ENCODE measurements at places on chromosomes 2 and 18.

GRCh38 chr2:176205126-176205525 is 16.7 kb downstream of the HOXD1 start:
- no peak for DNase-seq

DNA sequence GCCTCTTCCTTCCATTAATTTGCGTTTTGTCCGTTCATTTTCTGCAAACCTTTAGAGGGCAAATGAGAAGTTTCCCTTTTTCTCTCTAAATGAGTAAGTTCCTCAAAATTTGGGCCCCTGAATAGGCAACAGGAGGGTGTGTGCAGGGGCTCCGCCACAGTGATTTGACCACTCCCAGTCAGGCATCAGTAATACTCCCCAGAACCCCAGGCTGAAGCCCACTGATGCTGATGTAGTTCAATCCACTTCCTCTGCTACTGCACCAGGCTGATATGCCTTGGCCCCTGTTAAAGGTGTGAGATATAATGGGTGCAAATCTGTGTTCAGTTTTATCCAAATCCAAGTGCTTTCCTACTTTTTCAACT is 1150.0 kb downstream of the RPIA start:
- no peak for DNase-seq

DNA sequence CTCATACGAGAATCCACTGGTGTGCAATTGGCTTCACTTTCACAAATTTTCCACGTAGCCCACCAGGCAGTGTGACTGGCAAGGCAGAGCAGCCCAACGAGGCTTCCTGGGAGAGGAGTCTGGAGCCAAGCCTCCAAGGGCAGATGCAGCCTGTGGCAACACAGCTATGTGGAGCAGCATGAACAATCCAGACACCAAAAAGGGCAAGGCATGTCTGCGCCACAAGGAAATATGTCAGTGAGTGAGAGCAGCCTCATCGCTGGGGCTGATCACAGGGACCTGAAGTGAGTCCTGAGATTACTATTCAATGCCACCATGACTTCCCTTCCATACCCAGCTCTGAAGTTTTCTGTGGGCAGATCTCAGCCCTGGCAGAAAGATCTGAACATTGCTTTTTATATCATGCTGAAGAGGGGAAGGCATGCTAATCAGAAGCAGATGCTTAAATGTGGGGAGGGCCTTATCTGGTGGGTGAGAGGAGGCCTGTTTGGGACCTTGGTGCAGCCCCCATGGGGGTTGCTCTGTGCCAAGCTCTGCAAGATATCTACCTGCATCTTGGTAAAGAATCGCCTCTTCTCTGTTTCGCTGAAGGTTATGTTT is 40.0 kb upstream of the PUM2 start:
- no peak for DNase-seq

DNA sequence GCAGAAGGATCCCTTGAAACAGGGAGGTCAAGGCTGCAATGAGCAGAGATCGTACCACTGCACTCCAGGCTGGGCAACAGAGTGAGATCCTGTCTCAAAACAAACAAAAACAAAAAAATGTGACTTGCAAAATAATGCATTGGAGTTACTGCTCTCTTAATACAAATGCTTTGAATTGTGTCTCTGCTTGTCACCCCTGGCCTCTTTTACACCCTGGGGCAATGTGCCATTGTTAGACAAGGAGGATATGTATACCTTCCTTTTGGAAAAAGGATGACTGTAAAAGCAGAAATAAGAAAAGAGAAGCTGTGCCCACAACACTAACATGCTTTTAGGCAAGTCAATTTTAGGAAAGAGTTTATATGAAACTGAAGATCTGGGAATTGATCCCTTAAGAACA is 20.8 kb upstream of the C2orf74 start:
- DNase-seq: no peak

DNA sequence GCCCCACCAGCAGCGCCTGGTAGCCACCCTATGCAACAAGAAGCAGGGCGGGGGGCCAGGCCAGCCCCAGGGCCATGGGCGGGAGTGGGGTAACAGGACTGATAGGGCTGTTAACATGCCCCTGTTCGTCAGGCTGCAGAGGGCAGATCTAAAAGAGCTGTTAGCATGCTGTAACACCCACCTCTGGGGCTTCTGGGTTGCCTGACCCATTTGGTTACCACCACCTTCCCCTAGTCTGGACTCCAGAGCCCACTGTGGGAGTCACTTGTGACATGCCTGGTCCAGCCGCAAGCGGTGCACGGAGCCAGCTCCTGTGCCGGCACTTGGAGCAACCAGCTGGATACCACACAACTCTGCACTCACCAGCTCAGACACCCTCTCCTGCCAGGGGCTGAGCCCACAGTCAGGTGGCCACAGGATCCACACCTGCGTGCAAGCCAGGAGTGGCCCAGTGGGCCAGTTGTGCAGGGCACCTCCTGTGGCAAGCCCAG is 2.1 kb downstream of the METTL8 start:
- DNase-seq: no peak

- DNase-seq: no peak
Observed at GRCh38 chr2:15794608-15795134, 145.7 kb upstream of the MYCN start.

DNA sequence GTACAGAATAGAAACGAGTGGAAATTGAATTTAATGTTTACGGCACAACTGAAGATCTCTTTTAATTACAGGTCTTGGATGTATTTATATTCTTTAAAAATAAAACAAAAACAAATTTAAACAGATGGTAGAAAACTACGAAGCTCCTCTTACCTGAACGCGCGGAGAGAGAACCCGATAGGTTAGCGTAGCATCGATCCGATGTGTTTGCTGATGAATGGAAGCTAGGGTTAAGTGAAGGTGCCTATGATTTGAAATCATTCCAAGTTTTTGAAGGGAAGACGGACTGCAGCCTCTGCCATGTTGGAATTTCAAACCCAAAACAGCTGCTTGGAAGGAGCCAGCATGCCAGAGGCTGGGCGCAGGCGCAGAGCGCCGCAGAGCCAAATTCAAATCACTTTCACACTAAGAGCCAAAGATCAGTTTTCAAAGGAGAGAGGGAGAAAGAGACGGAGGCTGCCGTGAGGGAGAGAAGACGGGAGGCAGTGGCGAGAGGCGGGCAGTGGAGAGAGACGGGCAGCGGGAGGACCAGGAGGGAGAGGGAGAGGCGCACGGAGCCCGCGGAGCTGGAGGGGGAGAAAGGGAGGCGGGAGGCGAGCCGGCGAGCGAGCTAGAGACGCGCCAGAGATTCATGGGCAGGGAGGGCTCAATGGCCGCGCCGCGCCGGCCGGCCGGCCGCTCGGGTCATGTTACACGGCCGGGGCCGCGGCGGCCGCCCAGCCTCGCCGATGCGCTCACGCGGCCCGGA is at the start of gene FIGN:
FIGN (minus strand) TSS at position 324 of the 748 bp plus-strand sequence. CDS start 1,081 bp downstream, outside the sequence.
- peak; percentile 75 for DNase-seq

DNA sequence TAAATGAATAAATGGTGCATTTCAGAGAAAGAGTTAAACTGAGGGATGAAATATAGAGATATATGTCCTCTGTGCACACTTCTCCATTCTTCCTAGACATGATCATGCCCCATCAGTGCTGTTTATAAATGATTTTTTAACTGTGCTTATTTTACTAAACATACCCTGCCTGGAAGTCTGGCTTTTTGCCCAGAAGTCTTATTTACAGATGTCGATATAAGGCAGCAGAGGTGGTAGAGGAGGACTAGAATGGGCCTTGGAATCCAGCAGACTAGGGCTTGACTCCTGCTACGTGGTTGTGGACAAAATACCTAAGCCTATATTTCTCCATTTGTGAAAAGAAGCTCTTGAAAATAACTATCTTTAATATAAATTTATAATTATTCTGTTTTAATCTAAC is 355.5 kb downstream of the RAD51AP2 start:
- no peak for DNase-seq

- DNase-seq: no peak
Observed at GRCh38 chr18:7604361-7604760, 37.2 kb downstream of the PTPRM start.

DNA sequence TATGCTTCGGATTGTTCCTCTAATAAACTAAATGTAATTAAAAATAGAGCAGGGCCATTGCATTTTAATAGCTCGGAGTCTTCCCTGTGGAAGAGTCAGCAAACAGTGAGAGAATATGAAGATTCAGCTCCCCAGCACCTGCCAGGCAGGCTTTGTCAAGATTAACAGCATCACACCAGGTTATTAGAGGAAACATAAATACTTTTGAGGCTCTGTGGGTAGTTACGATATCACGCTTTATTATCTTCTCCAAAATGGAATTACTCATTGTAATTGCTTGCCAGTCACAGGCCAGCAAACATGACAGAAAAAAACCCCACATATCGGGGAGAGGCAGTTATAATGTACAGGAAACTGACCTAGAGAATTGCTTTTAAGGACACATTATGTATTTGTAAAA is 303.9 kb downstream of the CPS1 start:
- DNase-seq: no peak

DNA sequence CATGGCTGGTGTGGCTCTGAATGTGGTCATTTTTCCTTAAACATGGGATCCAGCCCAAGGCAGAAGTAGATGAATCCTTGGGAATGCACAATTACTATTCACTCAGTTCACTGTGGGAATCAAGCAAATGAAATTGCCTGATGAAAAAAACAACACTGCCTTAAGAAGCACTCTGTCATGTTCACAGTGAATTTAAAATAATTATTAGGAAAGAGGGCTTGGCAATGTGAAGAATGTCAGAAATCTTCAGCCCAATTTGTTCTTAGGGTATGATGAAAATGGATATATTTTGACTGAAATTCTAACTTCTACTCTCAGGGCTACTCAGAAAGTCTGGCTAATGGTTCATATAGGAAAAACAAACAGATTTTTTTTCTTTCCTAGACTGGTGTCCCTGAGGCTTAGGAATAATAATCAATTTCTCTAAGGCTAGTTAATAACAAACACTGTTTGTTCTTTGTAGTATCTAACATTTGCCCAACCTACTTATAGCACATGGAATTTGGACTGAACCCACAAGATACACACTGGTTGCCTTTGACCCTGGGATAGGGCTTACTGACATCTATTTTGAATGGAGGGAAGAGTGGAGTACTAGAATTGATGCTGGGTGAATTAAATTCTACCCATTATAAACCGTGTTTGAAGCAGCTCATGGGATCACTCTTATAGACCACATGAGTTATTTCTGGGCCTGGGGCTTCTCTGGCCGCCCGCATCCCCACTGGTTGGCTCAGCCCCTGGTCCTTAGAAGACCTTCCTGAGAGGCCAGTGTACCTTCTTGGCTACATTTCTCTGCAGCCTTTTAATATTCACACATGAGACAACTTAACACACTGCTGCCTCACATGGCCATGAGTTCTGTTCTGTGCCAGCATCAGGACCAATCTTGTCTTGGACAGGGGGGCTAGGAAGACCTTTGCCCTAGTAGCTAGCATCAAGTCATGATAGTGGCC is 8.3 kb upstream of the MRPL33 start:
- no peak for DNase-seq

- no peak for DNase-seq
Observed at GRCh38 chr2:150475479-150476250, 11.8 kb downstream of the RND3 start.

GRCh38 chr2:30152385-30152784 is 5.6 kb downstream of the YPEL5 start:
- DNase-seq: no peak
